Cortex of kidney (tissue), 1 donor: ENCODE measurements at places on chromosomes 5 and 9.

DNA sequence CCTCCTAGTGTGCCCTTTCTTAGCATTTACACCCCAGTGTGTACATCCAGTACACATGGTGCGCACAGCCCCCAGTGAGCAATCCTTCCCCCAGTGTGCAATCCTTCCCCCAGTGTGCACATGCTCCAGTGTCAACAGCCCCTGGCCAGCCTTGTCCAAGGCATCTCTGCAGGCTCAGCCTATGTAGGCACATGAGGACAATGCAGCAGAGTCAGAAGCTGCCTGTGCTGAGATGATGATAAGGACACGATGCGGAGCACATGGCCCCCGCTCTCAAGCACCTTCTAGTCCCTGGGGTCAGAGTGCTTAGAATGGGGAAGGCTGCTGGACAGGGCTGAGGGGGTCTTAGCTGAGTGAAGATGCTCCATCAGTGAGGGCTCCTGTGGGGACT, 69.8 kb downstream of the GADD45G start:
- DNase-seq, result no peak

- no peak for DNase-seq
Observed at GRCh38 chr9:92563116-92564100, 27.6 kb upstream of the ECM2 start.

GRCh38 chr9:91255327-91255726, 106.4 kb downstream of the AUH start:
- DNase-seq, result no peak

DNA sequence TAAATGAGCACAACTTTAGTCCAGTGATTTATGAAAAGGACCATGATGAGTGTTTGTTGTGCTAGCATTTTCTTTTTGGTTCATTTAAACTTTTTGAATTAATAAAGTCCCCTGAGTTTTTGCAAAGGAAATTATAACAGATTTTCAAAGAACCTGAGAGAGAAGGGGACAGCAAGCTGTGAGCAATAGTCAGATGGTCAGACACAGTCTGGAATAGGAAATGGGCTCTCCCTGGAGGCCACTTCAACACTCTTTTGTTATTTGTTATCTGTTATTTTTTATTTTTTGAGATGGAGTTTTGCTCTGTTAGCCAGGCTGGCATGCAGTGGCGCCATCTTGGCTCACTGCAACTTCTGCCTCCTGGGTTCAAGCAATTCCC, 171.1 kb downstream of the ARHGEF28 start:
- DNase-seq, result no peak

DNA sequence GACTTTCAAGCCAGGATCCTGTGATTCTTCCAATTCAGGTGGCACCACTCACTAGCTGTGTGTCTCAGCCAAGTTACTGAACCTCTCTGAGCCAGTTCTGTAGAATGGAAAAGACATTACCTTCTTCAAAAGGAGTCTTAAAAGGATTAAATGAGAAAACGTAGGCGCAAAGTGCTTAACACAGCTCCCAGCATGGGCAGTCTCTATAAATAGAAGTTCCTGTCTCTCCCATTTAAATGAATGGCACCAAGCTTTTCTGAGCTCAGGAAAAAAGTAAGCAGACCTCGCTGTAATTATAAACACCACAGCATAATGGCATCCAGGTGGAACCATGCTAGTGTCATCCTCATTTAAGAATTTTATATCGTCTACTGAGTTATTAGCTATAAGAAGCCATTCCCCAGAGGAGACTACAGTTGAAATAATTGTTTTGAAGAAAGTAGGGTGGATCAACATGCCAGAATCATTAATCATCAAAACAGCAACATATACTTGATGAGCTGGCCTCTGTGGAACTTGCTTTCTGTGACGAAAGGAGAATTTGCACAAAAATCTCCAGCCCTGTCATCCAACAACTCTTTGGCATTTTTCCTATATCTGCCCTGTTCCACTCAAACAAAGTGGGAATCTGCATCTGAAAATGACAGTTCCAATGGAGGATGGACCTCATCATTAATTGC, 188.9 kb downstream of the SPOCK1 start:
- DNase-seq, result no peak

DNA sequence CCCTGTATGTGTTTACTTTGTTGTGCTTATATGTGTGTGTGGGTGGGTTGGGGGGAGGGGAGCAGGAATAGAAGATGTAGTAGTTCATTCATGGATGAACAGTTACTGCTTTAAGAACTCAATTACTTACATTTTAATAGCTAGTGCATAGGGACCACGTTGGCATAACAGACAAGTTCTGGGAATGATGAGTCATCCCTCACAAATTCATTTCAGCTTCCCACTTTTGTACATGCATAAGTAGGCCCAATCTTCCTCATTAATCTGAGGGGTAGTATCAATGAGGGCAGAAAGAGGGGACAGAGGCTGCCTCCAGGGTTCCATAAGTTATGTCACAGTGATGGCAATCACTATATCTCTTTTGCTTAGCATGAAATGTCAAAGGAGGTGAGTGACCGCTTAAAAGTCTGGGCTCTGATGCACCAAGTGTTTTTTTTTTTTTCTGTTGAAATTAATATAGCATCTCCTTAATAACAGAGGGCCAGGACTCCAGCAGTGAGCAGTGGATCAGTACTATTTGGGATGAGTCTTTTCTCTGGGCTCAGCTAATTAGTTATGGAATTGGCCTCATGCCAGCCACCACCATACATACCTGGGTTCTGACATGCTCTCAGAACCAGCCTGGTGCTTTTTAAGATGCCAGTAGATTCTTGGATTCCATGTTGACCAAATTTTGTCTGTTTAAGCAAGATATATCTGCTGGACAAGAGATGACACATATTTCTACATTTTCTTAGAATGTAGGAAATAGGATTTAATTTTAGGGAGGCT, 37.1 kb downstream of the PRDM6 start:
- no peak for DNase-seq

DNA sequence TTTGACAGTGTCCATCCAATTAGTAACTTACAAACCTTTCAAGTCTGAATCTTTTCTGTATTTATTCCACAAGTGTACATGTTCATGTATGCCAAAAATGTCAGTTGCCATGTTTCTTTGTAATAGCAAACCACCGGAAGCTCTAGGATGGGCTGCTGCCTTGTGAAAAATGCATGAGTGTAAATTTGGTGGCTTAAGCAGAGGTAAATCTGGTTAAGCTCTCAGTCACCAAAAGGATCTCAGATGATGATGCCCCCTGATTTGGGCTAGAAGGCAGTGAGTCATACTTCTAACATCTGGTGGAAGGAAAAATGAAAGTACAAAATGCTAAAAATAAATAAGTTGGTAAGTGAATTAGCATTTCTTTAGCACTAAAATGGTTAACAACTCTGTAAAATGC, 567.5 kb downstream of the ELAVL2 start:
- no peak for DNase-seq

GRCh38 chr5:93580063-93580926, 724 bp downstream of the NR2F1-AS1 start:
- no peak for DNase-seq

GRCh38 chr5:110940136-110940535, 131.4 kb upstream of the TSLP start:
- no peak for DNase-seq

DNA sequence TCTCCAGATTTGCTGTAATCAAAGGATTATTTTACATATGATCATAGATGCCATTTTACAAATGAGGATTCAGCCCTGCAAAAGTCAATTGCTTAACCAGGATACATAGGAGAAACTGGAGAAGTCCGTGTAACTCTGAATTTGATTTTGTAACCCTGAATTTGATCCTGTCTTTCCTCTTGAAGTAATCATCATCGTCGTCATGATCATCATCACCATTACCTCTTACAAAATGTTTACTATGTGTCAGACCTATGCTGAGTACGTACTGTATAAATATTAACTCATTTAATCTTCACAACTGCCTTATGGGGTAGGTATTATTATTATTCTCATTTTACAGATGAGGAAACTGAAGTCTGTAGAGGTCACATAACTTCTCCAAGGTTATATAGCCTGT, 271.5 kb downstream of the DOCK8 start:
- DNase-seq, result no peak

GRCh38 chr9:108845507-108845906, 10.3 kb downstream of the ACTL7B start:
- DNase-seq, result no peak

DNA sequence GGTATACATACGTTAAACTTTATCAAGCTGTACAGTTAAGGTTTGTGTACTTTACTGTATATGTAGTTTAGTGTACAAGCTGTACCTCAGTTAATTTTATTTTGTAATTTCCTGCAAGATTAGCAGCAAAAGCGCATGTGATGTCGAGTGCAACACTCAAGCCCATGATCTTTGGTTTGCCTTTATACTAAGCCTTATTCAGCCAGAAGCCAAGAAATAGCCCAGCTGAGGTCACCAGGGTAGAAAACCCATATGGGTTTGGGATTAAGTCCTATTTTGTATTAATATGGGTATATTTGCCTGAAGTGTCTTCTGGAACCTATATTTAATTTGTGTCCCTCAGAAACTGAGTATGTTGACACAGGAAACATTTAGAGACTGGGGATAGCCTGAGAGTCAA, 59.3 kb downstream of the ZFAND5 start:
- no peak for DNase-seq

DNA sequence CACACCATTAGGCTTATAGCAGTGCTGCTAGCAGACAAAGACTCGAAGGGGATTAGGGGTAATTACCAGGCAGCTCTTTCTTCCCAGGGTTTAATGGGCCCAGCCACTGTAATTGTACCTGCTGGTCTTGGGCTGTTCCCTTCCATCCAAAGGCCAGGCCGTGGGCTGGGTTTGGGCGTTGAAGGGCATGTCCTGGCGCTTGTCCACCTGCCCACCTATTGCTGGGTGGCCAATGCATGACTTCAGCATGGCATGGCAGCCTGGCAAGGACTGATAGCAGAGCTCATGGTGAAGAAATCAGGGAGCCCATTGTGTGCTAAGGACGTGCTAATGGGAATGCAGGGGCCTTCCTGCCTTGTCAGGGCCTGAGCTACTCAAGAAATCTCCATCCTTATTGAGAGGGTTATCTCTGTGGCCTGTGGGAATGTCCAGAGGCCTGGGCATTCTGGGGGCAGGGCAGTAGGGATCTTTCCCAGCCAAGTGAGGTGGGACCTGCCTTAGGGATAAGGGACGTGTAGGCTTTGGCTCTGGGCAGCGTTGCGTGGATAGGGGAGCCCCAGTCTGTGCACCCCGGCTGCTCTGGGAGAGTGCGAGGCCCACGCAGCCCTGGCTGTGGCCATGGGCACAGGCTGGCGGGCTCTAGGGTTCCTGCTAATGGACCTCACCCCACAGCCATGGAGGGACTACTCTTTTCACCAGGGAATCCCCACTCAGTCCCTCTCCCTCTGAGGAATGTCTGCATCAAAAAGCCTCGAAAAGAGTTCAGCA, 116.1 kb upstream of the PITX1 start:
- no peak for DNase-seq

GRCh38 chr5:153088538-153088937, 401.9 kb upstream of the GRIA1 start:
- no peak for DNase-seq

GRCh38 chr9:127866535-127866934, 10.9 kb downstream of the AK1 start:
- no peak for DNase-seq

- no peak for DNase-seq
Observed at GRCh38 chr5:116527582-116527981, 47.0 kb downstream of the SEMA6A start.

- DNase-seq, result no peak
Observed at GRCh38 chr5:54529565-54529964, 12.0 kb downstream of the SNX18 start.

DNA sequence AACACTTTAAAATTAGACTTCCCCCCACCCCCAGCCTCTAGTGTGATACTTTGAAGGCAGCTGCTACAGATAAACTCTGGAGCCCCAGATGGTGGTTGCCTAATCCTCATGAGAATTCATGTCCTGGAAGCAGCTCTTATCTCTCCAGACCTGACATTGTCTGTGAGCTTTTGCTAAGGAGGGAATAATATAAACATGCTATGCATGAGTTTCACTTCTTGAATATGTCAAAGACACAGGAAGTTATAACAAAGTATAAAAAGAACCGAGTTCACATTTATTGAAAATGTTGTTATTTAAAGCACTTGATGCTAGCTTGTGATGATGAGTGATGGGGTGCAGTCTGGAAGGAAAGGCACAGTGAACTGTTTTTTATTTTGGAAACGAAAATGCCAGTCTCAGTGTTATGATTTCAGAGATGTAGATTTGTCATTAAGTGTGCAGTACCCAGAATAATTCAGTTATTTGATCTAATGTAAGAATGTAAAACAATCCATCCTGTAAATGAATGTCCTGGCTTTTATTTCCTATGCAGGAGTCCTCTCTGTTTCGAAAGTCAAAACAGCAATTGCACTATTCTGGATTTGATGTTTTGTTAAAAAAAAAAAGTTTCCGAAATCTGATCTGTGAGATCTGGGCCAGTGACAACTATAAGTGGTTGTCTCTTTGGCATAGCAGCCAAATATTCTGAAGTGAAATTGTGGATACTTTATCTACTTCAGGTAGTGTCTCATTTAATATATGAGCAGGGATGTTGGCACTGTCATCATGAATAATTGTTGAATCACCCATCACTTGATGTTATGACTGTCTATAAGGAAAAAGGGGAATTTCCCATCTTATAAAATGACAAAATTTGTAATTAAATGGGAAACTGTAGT, 77.0 kb downstream of the ZCCHC7 start:
- DNase-seq, result no peak

- no peak for DNase-seq
Observed at GRCh38 chr5:102341681-102342288, 45.7 kb upstream of the SLCO4C1 start.

DNA sequence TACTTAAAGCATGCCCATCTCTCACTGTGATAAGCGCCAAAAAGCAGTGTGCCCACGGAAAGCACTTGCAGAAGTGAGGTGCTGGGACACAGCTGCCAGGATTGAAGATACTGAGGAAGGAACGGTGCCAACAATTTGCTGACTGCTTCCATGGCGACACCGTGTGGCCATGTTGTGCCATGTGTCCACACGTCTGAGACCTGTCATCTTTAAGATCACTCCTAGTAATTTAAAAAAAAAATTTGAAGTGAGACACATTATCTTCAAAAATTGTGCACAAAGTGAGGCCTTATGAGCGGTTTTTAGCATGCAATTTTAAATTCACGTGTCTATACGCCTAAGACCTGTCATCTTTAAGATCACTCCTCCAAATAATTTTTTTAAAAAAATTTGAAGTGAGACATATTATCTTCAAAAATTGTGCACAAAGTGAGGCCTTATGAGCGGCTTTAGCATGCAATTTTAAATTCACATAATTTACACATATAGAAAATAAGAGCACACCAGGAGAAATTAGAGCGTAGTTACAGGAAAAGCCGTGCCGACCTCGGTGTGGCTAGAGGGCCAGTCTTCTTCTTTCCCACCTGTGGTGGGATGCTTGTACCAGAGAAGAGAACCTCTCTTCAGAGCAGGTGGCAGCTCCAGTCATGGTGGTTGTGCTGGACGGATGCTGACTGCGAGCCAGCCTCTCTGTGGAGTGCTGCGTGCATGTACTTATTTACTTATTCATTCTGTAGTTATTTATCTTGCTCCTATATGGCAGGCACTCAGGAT, 21.4 kb upstream of the FLT4 start:
- DNase-seq, result no peak

DNA sequence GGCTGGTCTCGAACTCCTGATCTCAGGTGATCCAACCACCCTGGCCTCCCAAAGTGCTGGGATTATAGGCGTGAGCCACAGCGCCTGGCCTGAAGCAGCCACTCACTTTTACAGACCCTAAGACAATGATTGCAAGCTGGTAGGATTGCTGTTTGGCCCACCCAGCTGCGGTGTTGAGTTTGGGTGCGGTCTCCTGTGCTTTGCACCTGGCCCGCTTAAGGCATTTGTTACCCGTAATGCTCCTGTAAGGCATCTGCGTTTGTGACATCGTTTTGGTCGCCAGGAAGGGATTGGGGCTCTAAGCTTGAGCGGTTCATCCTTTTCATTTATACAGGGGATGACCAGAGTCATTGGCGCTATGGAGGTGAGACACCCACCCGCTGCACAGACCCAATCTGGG, 1.5 kb downstream of the CA9 start:
- no peak for DNase-seq
